A172 (cell line): ENCODE measurements at places on chromosomes 5 and 9. TPM values are rescaled to one million over a fixed set of nuclear protein-coding genes. Genes with fewer than 3 reads are reported as not detected.

Gene SLC25A48
- not detected in 2 replicates for total RNA-seq

Gene ZDHHC11
- total RNA-seq = 1.0 and 4.3 TPM in 2 replicates

Gene TMEM171
- 15.7 and 23.5 TPM in 2 replicates for total RNA-seq

Gene DIRAS2
- not detected in 2 replicates for total RNA-seq
